SK-N-DZ (cell line): ENCODE measurements at places on chromosomes 13 and 19.
A peak's percentile ranks its signal among the peaks of the same experiment; 100 is the strongest.

GRCh38 chr13:91643394-91643793 is 245.0 kb downstream of the GPC5 start:
- DNase-seq: no peak

DNA sequence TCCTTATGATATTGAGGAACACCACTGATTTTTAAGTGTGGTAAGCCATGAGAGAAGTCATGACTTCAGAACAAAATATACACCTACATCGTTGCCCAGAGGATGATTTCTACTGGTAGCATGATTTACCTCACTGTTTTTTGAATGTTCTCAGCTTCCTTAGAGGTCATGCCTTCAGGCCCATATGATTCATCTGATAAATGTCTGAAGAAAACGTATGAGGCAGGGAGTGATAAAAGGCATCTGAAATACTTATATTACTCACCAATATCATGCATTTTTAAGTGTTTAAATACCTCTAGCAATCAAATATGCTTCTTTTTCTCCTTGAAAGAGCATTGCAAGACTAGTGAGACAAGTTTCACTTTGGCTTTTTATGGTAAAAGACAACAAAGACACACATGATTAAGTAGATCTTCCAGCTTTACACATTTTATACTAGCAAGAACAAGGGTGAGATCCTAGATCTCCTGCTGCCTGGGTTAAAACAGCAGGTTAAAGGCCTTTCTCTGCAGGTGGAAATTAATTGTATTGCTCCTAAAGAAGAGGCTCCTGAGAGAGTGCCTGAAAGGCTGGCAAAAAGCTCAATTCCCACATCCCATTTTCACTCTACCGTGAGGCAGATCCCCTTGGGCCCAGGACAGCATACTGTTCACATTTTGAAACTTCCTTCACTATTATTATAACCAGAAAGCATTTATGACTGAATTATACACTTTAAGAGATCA is 432.4 kb downstream of the SLITRK1 start:
- no peak for DNase-seq

DNA sequence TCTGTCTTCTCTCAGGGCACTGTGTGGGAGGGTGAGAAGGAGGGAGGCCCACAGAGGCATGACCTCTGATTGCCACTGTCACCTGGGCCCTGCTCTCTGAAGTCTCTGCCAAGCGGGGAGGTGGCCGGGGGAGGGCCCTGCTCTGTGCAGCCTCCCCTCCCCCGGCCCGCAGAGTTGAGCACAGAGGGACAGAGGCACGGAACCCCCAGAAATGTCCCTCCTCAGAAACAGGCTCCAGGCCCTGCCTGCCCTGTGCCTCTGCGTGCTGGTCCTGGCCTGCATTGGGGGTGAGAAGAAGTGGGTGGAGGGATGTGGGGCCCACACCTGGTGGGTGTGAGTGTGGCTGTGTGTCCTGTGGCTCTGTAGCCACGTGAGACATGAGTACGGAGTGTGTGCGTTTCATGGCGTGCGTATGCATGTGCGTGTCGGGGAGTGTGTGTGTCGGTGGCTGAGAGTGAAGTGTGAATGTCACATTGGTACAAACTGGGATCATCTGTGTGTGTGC is at the start of gene APOC4:
Gene APOC4 (plus strand): TSS at position 171 of the 505 bp plus-strand sequence. CDS start 41 bp downstream, at position 212.
- no peak for DNase-seq

GRCh38 chr13:40569024-40569350 is 97.5 kb downstream of the FOXO1 start:
- no peak for DNase-seq

DNA sequence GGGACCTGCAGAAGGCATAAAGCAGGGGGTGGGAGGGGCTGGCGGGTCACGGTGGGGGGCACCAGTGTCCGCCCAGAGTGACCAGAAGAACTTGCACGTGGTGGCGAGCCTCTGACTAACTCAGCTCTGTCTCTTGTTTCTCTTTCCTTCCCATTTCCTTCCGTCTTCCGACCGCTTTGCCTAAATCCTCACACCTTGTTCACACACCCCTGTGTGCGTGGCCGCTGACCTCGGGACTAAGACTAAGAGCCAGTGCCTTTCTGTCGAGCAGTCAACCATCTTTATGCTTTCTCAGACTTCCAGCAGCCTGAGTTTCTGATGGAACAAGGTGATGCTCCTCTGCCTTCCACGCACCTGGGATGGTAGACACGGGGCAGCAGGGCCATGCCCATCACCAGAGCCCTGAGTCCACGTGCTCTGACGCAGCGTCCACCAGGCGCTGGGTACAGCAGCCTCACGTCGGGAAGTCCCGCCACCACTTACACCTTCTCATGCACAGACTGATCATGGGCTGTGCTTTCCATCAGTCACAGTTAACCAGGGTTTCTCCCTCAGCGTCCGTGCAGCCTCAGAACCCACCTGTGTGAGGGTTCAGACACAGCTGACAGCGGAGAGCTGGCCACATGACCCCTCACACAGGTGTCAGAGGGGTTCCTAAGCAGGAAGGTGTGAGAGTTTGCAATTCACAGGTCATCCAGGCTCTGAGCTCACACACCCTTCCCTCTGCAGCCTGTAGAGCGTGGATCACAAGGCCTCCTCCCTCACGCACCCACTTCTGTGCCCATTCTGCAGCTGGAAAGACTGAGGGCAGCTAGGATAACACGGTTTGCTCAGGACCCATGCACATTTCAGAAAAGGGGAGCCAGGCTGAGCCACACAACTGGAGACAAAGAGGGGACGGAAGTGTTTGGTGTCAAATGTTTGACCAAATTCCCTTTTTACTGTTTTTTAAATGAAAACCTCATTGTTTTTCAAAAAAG is 90.7 kb upstream of the MCF2L start:
- DNase-seq: no peak

- DNase-seq: no peak
Observed at GRCh38 chr19:29965492-29965891, 23.5 kb downstream of the URI1 start.

DNA sequence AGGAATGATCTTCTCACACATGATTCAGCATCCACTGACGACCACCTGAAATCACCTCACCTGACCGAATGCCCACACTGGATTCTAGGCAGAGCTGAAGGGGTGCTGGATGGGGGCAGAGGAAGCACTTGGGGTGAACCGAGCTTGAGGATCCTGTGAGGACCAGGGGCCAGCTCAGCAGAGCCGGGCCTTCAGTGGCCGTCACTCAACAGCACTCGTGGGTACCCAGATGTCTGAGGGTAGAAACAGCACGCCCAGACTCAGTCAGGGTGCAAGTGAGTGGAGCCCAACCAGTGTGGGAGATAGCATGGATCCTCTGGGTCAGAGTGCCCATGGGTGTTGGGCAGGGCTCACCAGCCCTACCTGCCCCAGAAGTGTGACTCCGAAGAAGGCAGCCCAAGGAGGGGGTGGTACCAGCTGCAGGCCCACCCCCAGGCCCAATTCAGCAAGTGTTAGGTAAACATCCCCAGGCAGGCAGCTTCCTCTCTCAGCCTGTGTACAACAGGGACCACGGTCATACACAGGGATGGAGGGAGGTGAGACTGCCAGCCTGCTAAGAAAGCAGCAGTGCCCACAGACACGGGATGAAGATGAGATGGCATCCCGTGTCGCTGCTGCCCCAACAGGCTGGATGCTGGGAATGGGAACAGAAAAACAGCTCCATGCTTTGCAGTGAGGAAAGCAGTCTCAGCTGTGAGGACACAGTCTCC is 16.6 kb downstream of the GJA3 start:
- DNase-seq: no peak

- DNase-seq: no peak
Observed at GRCh38 chr19:54435551-54436016, 13.4 kb upstream of the LENG8 start.

GRCh38 chr19:33191501-33191900 is 2.6 kb upstream of the LRP3 start:
- no peak for DNase-seq

DNA sequence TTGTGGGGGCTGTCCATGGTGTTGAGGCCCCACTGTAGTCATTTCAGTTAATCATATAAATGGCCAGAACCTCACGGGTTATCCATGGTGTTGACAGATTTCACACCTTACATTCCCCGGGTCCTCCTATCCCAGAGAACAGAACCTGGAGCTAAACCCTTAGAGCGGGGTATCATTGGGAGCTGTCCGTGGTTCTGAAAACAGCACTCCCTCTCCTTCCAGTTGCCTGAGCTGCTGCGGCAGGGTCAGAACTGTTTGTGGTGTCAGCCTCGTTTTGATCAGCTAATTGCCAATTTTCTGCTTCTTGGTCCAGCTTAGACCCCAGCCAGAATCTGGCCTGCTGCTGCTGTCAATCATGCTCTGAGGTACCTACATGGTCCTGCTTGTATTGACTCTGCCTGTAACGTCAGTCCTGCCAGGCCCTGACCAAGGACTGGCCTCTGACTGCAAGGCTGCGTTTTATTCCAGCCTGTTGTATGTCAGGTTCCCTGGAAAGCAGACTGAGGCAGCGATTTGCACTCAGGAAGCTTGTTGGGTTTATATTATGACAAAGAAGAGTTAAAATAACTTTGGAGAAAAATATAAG is 55.8 kb upstream of the KCTD15 start:
- DNase-seq: no peak

DNA sequence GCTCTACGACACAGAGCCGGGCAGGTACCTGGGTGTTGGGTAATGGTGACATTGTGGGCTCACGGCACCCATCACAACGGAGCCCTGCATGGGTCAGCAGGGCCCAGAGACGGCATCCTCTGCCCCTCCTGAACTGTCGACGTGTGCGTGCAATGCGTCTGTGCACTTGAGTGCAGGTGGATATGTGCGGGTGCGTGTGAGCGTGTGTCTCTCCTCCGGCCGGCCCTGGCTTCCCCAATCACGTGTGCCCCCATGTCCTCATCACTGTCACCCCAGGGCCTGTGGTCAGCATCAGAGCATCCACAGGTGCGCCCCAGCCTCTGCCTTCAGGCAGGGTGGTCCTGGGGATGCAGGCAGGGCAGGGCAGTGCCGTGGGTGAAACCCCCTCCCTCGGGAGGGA is 37.2 kb upstream of the TPM4 start:
- no peak for DNase-seq

DNA sequence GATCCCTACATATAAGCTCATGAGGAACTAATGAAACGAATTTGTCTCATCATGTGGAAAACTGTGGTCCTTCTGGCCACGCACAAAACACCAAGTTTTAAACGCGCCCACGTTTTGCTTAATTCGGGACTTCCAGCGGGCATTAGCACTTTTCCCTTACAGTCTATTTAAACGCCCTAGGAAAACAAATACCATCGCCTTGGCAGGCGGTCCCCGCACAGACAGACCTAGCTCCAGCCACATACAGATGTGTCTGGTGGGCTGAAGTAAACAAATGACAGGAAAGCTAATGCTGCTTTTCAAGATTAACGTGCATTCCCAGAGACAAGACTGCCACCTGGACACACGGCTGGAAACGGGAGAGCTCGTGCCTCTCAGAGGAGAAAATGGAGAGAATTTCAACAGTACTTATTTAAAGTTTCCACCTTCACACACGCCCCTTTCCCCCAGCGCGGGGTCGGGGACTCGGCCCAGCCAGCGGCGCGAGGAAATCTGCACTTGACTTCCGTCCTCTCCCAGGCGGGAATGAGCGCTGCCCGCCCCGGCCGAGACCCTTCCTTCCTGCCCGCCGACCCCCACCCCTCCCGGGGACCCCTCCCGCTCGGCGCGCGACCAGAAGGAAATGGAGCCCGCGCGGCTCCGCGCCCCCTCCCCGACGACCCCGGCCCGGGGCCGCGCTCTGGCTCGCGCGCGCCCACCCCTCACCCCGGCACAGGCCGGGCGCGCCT is 931 bp downstream of the USP12 start:
- DNase-seq: peak; percentile 67

DNA sequence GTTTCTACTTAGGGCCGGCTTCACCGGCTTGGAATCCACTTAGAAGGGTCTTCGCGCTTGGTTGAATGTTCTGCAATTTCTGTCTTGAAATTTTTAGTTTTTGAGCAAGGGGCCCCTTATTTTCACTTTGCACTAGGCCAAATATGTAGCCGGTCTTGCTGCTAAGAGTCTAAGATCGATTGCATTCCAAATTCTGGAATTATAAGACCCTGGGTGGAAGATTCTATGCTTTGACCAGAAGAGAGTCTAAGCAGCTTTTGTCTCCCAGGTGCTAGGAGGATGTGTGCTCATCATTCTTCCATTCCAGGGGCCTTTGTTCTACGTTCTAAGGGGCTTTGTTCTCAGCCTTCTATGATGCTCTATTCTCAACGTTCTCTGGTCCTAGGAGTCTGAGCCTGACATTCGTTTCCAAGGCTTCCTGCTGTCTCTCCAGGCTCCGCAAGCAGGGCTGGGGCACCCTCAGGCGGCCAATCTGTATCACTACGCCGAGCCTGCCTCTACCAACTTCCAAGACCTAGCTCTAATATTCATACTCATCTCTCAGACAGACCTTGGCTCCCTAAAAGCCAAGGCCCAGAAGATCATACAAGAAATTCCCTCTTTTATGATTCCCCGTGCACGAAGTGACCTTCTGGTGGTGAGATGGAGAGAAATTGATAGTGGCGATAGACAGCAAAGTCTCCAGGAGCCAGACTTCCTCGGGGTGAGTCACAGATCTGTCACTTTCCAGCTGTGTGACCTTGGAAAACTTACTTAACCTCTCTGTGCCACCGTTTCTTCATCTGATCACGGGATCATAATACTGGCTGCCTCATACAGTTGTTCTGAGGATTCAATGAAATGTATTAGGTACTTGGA is 982 bp upstream of the DACT3 start:
- peak; percentile 77 for DNase-seq

DNA sequence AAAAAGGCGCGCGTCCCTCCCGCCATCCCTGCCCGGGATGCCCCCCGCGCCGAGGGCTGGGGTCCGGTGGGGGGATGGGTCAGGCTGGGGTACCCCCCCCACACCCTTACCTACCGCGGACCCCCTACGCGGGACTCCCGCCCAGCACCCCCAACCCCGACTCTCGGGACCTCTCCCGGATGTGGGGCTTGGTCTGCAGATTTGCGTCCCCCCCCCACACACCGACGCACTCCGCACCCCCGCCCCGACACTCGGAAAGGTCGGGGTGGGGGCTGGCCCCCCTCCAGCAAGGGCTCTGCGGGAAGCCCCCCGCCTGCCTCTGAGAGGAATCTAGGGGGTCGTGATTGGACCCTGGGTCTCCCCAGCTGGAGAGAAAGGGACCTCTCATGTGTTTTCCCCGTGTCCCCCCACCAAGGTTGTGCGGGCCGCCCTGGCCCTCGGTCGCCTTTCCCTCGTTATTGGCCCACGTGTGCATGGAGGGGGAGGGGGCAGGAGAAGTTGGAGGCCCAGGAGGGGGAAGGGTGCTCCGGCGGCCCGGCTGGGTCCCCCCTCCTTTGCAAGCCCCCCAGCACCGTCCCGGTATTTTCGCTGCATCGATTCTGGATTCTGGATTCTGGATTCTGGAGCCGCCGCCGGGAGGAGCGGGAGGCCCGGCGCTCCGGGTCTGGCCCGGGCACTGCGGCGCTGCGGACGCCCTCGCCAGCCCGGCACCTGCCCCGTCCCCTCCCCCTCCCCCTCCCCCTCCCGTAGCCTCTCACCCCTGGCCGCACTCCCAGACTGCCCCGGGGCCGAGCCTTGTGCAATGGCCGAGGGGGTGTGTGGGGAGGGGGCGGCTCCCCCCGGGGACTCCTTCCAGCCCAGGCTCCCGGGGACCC is 607 bp downstream of the NFIC start:
- DNase-seq: peak; percentile 45

GRCh38 chr13:49064476-49064875 is 88.8 kb downstream of the FNDC3A start:
- no peak for DNase-seq
